Lung (tissue), 17 donors: ENCODE measurements at places on chromosomes 1 and 21. TPM values are rescaled to one million over a fixed set of nuclear protein-coding genes. Genes with fewer than 3 reads are reported as not detected.

The TSACC gene
- polyA plus RNA-seq, result 0.29 TPM

The SDE2 gene
- 13.4 TPM for polyA plus RNA-seq

DNA sequence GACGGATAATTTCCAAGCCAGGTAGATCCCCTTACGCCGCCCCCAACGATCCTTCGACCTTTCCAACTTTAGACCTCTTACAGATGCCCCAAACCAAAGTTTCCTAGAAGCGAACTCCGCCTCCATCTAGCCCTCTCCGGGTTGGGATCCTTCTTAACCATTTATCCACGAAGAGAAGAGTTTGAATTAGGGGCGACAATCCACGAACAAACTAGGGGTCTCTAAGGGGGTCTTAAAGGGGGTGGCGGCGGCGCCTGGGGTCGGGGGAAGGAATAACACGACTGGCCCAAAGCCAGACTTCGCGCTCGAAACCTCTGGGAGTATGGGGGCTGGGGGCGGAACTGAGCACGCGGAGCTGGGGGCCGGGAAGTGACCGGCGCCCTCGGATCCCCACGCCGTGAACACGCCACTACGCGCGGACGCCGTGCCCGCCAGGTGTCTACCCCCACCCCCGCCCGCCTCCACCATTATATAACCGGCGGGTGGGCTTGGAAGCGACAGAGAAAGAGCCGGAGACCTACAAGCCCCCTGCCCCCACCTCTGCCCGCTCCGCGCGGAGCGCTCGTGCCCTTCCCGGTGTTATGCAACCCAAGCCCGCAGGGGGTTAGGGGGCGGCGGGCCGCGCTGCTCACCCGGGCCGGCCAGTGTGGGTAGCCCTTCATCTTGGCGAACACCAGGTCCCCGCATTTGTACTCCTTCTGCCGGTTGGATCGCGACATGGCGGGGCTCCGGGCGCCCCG lies 594 bp downstream of the HDGF start:
- peak overlapping the region; percentile 83 for H3K4me3 ChIP-seq
- H3K27ac ChIP-seq, result peak overlapping the region; percentile 93
- no peaks in the 10 kb centered on the region for H3K27me3 ChIP-seq
- H3K4me1 ChIP-seq, result peaks cover 9% of the 10 kb centered on the region

The ARMH1 gene
- 35.3 TPM for polyA plus RNA-seq

GRCh38 chr1:26286064-26286416 lies 6.2 kb downstream of the SH3BGRL3 start:
- H3K4me3 ChIP-seq, result no peak overlapping the region
- H3K27ac ChIP-seq, result peak overlapping the region; percentile 37
- no peaks in the 10 kb centered on the region for H3K27me3 ChIP-seq
- peaks cover 30% of the 10 kb centered on the region for H3K4me1 ChIP-seq
- DNase-seq, result no peak
- H3K36me3 ChIP-seq, result no peaks in the 10 kb centered on the region
